ENCODE measurements at places on chromosomes 3 and 15.

DNA sequence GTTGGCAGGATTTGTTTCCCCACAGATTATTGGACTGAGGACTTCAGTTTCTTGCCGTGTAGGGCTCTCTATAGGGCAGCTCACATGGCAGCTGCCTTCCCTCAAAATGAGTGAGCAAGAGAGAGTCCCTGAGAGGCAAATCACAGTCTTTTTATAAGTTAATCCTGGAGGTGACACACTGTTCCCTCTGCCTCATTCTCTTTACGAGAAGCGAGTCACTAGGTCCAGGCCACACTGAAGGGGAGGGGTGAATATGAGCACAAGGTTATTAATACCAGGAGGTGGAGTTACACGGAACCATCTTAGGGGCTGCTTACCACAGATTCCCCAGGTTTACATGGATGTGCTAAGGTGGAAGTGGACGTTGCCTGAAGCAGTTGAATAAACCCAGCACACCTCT lies 77.0 kb downstream of the LPP start:
- DNase-seq: no peak

- no peak for DNase-seq
Measured at GRCh38 chr3:129567939-129568338, 25.0 kb downstream of the H1-8 start.

DNA sequence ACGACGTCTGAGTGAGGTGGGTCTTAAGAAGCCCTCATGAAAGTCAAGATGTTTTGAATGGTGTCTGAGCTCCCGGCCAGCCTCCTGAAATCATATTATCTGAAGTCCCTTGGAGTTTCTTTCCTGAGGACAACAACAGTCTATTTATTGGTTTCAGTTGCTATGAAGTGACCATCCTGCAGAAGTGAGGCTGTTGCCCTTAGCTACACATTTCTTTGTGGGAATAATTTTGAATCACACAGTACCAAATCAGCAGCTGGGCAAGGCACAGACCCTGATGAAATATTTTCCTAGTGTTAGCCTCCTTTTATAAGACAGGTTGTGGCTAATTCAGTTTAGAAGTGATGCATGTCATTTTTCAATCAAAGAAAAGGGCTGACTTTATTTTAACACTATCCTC lies 220.7 kb upstream of the AZI2 start:
- DNase-seq: no peak

DNA sequence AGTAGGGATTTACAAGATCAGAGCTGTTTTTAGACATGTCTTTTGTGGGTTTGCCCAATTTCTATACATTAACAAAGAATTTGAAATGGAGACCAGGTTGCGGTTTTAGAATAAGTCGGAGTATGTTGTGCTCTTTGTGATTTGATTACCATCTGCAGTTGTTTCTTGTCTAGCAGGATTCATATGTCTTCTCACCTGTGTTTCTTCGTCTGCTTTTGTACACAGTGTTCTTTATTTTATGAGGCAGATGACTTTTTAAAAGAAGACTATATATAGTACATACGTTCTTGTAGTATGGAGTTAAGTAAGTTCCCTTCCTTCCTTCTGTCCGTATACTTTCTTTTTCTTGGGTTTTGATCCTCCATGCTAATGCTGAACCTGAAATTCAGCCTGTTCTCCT lies 175.3 kb upstream of the LRRFIP2 start:
- DNase-seq: no peak

- no peak for DNase-seq
Measured at GRCh38 chr3:31523543-31523942, 9.2 kb upstream of the STT3B start.

- no peak for DNase-seq
Measured at GRCh38 chr15:37014137-37014536, 86.2 kb downstream of the MEIS2 start.

DNA sequence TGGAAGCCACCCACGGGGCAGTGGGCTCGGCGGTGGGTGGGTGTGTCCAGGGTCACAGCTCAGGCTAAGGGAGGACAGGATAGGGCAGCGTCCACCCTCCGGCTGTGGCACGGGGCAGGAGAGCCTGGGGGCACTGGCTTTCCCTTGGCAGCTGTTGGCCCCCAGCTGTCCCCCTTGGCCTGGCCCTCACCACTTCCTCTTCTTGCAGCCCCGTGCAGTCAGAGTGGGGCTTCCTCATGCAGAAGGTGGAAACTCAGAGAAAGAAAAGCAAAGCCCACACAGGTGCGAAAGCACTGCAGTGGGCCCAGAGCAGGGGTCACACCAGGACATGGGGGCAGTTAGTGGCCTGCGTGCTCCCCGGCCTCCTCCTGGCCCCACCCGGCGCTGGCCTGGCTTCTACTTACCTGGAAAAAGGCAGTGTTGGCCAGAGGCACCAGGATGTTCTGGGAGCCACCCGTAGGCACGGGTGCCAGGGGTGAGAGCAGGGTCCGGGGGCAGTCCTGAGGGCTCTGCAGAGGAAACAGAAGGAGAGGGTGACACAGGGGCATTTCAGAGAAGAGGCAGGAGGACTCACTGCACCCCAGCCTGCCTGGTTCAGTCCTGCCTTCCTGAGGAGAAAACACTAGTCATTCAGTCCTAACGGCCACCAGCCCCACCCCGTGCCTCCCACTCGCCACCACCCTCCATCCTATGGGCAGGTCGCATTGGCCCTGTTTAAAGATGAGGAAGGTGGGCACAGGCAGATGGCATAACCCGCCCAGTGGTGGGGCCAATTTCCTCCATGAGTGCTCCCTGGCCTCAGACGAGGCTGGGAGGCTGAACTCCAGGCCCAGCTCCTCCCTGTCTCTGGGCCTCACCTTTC lies 28.3 kb downstream of the PLXND1 start:
- peak; percentile 23 for DNase-seq

GRCh38 chr3:182393830-182394367 lies 399.4 kb upstream of the ATP11B start:
- DNase-seq: no peak

DNA sequence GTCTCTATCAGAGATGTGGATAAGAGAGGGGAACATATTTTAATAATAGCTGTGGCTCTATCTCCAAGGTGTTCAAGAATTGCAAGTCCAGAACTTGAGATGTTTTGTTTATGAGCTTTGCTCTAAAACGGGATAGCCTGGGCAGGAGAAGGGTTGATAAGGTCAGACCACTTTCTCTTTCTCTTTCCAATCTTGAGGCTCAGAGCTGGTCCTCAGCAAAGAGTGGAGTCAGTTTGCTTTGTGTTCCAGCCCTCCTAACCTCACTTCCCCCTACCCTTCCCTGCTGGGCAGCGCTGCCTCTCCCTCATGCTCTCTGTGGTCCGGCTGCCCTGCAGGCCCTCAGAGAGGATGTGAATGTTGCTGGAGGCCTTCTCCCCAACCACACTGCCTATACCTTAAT lies 13.8 kb downstream of the KLHL6 start:
- DNase-seq: no peak

- no peak for DNase-seq
Measured at GRCh38 chr3:174620138-174620537, 239.0 kb upstream of the NAALADL2 start.

GRCh38 chr3:120471643-120472042 lies 20.9 kb upstream of the FSTL1 start:
- DNase-seq: no peak

DNA sequence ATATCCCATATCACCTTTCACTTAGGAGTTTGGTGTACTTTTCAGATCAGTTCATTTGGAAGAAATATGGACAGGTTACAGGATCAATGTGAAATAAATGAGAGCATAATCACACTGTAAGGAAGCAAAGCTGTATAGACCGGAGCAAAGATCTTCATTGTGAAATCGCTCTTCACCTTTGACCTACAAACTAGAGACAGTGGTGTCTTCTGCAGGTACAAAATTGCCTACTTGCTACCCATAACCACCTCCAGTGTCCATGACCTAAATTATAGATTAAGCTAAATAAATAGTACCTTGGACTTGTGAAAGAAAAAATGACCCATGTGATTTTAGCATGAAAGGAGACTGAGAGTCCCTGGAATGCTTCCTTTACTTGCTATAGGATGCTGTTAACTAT lies 379.5 kb upstream of the SUCLG2 start:
- no peak for DNase-seq

- DNase-seq: no peak
Measured at GRCh38 chr3:185645596-185646381, 59.7 kb downstream of the SENP2 start.

- DNase-seq: no peak
Measured at GRCh38 chr15:73233623-73234022, 135.1 kb downstream of the HCN4 start.

GRCh38 chr3:124557-125179 lies 71.9 kb upstream of the CHL1 start:
- no peak for DNase-seq

DNA sequence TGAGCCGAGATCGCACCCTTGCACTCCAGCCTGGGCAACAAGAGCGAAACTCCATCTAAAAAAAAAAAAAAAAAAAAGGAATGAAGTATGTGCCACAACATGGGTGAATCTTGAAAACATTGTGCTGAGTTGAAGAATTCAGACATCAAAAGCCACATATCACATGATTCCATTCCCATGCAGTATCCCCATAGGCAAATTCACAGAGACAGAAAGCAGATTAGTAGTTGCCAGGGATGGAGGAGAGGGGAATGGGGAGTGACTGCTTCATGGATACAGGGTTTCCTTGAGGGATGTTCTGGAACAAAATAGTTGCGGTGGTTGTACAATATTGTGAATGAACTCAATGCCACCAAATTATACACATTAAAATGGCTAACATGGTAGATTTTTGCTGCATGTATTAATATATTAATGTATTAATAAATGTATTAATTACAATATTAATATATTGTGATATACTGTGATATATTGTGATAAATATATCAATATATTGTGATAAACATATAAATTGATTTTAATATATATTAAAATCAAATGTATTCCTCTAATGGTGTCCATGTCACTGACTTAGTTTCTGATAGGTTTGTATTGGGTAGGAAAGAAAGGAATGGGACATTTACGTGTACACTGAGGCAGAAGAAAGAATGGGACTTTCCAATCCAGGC lies 34.9 kb downstream of the SMAD3 start:
- no peak for DNase-seq

DNA sequence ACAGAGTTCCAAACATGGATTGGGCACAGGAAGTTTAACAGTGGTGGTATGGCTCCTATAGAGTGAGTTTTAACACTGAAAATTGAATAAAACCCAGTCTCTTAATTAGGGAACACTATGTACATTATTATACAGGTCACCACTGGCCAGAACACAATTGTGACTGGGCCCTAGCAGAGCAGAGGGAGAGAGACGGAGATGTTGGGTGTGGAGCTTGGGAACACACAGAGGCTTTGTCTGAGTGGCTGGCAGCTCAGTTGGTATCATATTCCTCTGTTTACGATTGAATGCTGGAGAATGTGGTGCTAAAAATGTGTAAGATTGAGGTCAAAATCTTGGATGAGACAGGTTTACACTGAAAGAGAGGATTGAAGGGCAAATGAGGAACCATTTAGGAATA lies 6.8 kb upstream of the MOBP start:
- no peak for DNase-seq

- no peak for DNase-seq
Measured at GRCh38 chr15:69881302-69881670, 216.4 kb downstream of the TLE3 start.

GRCh38 chr3:139234491-139234890 lies 109.3 kb upstream of the MRPS22 start:
- DNase-seq: no peak

DNA sequence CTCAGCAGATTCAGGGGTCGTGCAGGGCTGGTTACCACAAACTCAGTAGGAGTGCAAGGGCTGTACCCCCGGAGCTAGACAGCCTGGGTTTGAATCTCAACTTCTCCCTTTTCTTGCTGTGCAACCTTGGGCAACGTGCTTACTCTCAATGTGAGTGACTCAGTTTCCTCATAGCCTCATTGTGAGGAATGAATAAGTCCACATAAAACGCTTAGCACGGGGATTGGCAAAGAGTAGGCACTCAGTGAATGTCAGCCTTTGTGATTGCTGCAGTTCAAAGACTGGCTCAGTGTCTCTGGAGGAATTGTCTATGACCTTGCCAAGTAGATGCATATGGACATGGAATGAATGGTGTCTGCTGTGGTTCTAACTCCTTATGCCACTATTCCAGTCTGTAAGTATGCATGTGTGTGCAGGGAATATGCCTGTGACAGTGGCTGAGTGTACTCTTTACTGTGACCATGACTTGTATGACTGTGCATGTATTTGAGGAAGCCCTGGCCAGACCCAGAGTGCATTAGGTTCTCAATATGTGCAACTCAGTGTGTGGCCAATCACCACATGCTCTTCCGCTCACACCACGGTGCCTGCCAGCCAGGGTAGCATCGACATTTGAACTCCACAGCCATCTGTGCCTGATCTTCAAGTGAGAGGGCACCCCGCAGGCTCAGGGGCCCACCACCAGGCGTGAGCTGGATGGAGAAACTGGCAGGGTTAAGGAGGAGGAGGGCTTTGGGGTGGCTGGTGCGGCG lies 900 bp upstream of the HYAL3 start:
- DNase-seq: no peak

DNA sequence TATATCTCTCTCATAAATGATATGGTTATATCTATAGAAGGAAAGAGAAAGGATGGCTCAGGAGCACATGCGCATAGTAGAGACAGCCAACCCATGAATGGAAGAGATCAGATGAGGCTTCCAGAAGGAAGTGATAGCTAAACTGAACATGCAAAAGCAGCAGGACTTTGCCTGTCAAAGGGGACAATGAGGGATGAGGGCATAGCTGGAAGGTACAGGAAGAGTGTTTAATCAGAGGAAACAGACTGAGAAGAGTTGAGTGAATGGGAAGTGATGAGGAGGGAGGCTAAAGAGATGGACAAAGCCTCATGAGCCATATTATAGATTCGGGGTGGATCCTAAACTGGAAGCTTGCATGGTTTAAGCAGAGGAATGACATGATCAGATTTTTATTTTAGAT lies 26.5 kb upstream of the VEPH1 start:
- no peak for DNase-seq

- no peak for DNase-seq
Measured at GRCh38 chr15:51720201-51720995, 17.1 kb downstream of the LYSMD2 start.

GRCh38 chr3:3707858-3708768 lies 91.1 kb upstream of the LRRN1 start:
- DNase-seq: no peak

GRCh38 chr3:24120434-24120833 lies 175.3 kb downstream of the NR1D2 start:
- no peak for DNase-seq

DNA sequence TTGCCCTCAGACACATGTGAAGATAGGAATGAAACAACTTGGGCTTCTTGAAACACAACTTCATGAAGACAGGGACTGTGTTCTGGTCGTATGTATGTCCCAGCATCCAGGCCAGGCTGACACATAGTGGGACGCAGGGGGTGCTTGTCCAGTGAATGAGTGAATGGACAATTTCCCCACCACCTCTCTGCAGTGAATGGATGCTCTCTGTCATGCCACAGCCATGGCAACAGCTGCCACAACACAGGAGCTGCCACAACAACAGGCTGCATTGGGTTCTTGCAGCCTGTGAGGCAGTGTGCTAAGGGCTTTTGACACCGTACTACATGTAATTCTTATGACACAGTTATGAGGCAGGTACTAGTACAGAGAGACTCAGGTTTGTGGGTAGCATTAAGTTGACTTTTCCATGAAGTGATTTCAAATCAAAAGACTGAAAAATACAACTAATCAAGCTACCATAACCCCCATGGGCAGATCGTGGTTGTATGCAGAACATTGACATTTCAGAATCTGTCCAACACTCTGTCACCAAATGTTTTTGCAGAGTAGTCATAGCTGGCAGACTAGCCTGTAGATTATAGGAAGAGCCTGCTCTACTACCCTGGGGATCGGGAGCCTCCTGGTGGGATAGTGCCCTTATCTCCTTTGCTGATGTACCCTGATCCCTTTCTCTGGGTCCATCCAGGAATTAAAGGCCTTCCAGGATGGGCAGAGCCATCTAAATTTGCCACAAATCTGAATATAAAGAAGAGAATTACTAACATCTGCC lies 40.8 kb downstream of the CLSTN2 start:
- no peak for DNase-seq
